Neural progenitor cell (in vitro differentiated cells): ENCODE measurements at places on chromosomes 6 and 20. TPM values are rescaled to one million over a fixed set of nuclear protein-coding genes. Genes with fewer than 3 reads are reported as not detected.

Gene HLA-DRA
- total RNA-seq, result 1.8 and 2.3 TPM in 2 replicates

Gene BRPF3
- total RNA-seq, result 14.1 and 25.6 TPM in 2 replicates

Gene GABRR1
- not detected in 2 replicates for total RNA-seq

Gene SLPI
- not detected in 2 replicates for total RNA-seq

Gene CLPSL2
- 1.4 TPM in 1 of 2 replicates, not detected in the other for total RNA-seq

Gene DDX43
- total RNA-seq, result not detected in 2 replicates

Gene HCRTR2
- total RNA-seq, result 0.06 TPM in 1 of 2 replicates, not detected in the other

Gene CRISP2
- total RNA-seq, result not detected in 2 replicates

Gene SLC22A7
- not detected in 2 replicates for total RNA-seq

Gene CCN5
- not detected in 2 replicates for total RNA-seq

Gene CALHM6
- total RNA-seq, result 1.3 TPM in 1 of 2 replicates, not detected in the other
